ENCODE measurements at places on chromosomes 6 and 20.

GRCh38 chr6:142367061-142367460 lies 65.3 kb downstream of the ADGRG6 start:
- DNase-seq, result no peak

GRCh38 chr6:160348223-160349019 lies at the start of gene SLC22A3:
TSS of gene SLC22A3 (plus strand) at chr6:160348378. CDS start at chr6:160348420, 42 bp downstream.
- no peak for DNase-seq

DNA sequence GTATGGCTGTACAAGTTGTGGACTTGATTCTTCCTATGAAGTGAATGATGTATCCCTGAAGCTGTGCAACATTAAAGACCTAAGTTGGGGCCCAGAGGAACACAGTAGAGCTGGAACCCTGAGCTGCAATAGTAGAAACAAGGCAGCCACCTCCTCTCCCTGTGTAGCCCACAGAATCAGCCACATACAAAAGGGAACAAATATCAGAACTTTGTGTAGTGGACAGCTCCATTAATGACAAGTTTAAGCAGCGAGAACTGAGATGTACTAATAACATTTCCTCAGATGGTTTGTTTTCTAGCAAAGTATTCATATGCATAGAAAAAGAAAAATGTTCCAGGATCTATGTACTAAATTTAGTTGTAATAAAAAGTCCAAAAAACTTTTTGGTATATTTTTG lies 19.2 kb downstream of the PHACTR1 start:
- no peak for DNase-seq

- no peak for DNase-seq
Observed at GRCh38 chr20:41587956-41588355, 30.2 kb downstream of the CHD6 start.
